ENCODE measurements at places on chromosomes 3 and 15.
A peak's percentile ranks its signal among the peaks of the same experiment; 100 is the strongest.

DNA sequence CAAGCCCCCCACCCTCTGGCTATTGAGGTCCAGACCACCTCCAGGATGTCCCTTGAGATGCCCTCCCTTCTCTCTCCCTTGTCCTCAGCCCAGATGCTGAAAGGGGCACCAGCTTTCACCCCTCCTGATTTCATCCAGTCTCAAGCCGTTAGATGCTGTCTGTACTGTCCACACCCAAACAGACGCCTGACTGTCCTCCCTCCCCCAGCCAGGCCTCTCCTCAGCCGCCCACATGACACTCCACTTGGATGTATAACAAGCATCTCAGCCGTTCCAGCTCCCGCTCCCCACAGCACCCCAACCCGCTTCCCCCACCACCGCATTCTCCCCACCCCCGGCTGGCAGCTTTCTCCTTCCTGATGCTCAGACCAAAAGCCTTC lies 25.0 kb upstream of the CYP11A1 start:
- no peak for DNase-seq

GRCh38 chr3:128881576-128881975 lies 2.2 kb downstream of the ACAD9 start:
- DNase-seq: no peak

DNA sequence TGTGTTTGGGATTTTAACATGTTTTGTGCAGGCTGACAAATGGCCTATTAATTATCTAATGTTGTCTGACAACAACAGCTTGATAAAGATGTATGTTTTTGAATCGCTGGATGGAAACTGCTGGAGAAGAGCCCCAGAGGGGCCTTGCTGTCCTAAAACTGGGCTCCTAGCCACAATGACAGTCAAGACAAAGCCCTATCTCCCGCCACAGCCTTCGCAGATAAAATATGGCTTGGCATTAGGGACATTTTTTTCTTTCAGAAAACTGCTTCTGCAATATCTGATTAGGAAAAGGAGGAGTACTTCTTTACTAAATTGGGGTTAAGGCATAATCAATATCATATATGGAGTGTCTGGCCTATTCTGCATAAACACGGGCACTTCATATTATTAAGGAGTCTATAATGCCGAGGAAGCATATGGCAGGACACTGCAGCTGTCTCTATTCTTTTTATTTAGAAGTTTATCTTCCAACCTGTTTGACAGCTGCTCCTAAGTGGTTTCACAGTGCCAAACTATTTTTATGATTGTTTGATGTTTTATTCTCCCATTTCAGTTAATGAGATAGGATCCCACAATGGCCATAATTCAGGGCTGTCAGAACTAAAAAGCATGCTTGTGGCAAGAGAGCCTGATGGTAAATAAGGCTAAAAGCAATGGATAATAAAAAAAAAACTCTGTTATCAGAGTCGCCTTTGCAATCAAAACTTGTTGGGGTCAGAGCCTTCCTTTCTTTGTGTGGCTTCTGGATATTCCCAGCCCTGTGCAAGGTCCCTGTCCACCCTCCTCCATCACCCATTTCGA lies 210.1 kb downstream of the MECOM start:
- no peak for DNase-seq

DNA sequence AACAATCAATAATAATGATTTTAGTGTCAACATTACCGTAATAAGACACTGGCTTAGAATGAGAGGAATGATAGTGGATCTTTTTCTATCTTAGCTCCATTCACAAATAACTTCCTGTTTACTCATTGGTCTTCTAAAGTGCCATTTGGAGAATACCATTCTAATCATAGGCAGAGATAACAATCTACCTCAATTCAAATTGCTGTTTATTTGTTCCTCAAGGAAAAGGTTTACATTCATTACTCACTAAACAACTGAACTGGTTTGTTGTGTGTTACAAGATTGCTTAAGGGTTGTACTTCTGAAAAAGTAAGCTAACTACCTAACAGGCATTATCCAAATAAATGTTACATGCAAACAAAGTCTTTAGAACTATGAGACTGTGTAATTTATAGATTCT lies 8.1 kb upstream of the PCOLCE2 start:
- no peak for DNase-seq

GRCh38 chr3:8982509-8982908 lies 19.2 kb upstream of the RAD18 start:
- DNase-seq: no peak

DNA sequence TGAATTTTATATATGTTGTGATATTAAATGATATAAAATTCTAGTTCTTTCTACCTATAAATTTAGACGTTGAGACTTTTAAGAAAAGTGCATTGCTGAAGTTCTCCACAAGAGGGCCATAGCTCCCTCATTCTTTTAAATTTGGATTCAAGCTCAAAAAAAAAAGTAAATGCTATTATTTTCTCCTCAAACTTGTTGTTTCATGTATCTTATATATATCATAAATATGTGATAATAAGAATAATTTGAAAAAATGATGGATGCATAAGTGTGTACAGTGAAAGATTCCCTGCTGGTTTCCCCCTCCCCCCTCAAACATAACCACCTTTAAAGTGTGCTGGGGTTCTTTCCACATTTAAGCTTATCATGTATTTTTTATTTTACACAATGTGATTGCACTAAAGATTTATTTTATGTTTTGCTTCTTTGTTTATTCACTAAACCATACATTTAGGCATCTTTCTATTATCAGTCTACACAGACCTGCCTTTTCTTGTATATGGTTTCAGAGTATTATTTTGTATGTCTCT lies 769.4 kb upstream of the GOLIM4 start:
- DNase-seq: no peak

DNA sequence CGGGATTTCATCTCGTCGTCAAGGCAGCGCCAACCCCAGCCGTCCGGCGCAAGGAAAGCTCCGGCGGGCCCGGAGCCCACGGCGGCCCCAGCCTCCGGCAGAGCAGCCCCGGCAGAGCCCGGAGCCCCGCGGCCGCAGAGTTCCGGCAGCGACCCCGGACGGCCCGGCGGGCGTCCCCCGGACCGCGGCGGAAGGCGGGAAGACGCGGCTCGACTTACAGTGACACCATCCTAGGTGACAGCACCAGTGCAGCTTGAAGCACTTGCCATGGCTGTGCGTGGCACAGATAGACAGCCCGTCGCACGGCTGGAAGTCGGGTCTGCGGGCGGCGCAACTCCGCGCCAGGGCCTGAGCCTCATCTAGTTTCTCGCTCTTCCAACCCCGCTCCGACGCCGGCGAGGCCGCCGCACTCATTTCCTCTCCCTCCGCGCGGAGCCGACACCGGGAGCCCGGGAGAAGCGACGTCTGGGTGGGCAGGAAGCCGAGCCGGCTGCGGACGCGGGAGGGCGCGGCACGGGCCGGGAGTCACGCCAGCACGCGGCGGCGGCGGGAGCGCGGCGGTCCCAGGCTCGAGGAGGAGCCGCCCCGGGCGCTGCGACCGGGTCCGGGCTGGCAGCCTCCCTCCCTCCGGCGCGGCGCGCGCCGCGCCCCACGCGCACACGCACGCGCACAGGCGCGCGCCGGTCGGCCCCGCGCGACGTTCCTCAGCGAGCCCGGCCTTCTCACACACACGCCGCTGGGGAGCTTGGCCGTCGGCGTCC lies at the start of gene C3orf70:
TSS of gene C3orf70 (minus strand) at position 651 of the 761 bp plus-strand sequence. CDS start at position 414, 237 bp downstream.
- DNase-seq: no peak

GRCh38 chr15:48929661-48930060 lies 34.1 kb downstream of the SHC4 start:
- DNase-seq: no peak

DNA sequence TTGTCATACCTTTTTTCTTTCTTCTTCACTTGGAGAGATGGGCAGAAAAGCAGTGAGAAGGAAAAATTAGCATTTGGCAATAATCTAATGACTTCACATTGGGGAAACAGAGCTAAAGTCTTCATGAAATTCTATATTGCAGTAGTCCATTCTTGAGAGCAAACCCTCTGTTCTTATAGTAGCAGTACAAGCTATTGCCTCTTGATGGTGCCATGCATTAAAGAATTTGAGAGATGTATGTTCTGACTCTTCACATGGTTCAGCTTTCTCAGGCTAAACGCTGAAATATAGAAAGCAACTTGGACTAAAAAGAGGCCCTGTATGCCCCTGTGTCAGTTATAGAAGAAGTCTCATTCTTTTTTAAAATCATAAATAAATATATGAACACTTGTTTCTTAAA lies 36.0 kb downstream of the PHLDB2 start:
- no peak for DNase-seq

DNA sequence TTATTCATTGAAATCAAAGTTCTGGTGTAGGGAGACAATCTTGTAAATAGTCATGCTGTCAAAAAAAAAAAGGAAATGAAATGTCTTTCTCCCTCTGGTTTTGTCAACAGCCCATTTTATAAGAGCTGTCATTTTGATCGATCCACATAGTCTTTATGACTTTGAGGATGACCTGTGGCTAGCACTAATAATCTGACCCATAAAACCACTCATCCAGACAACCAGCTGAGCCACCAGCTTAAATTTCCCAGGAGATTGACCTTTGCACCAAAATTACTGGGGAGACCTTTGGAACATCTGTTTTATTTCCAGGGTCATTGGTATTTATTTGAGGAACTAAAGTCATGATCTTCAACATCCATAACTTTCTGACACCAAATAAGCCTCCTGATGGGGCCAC lies 98.5 kb upstream of the MME start:
- DNase-seq: no peak

GRCh38 chr15:92123962-92124656 lies 269.6 kb upstream of the ST8SIA2 start:
- DNase-seq: no peak

- no peak for DNase-seq
Measured at GRCh38 chr3:185630182-185630622, 44.1 kb downstream of the SENP2 start.

GRCh38 chr15:77181305-77182074 lies 110.6 kb upstream of the TSPAN3 start:
- DNase-seq: no peak

DNA sequence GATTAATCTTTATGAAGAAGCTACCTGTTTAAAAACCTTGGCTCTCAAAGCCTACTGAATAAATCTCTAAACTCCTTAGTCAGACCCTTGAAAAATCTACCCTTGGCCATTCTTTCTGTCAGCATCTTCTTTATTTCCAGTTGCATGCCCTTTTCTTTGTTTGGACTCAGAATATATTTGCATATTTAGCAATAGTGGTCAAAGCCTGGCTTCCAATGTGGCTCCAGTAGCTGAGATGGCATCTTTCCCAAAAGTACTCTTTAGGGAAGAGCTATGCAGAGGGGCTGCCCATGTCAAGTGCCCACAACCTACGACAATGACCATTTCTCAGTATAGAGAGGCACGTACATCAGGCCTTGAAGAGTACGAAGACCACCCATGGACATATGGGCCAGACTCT lies 47.2 kb downstream of the TLNRD1 start:
- DNase-seq: no peak

DNA sequence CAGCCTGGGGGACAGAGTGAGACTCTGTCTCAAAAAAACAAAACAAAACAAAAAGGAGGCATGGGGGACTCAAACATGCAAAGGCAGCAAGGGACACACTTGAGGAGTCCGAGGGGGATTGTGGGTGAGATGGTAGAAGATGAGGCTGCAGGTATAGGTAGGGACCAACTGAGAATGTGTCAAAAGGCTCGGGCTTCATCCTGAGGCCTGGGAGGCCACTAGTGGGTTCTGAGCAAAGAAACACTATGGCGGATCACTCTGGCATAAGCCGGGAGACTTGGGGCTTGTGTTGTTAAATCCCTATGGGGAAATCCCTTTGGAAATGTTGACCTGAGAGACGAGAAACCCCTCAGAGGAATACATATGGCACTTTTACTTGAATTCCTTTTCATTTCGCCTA lies 21.2 kb downstream of the ZNF710 start:
- DNase-seq: no peak

- no peak for DNase-seq
Measured at GRCh38 chr15:71648095-71648494, 162.3 kb upstream of the NR2E3 start.

DNA sequence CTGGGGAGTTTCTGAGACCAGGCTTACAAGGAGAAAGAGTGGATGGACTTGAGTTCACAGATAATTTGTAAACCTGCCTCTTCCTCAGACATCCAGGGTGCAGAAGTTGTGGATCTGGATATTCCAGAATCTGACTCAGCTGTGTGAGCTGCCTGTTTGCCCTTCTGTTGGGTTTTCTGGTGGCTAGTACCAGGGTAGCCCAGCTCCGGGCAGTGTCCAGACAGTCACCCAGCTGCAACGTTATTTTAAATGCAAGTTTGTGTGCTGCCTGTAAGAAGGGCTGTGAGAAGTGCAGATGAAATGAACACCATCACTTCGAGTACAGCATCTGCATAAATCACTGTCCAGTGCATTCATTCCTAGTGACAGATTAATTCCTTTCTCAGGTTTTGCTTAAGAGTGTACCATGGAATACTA lies 1053.0 kb downstream of the TUSC7 start:
- no peak for DNase-seq

GRCh38 chr3:176615826-176616225 lies 581.5 kb downstream of the TBL1XR1 start:
- no peak for DNase-seq

GRCh38 chr15:94467034-94467433 lies 235.7 kb downstream of the MCTP2 start:
- no peak for DNase-seq

- peak; percentile 63 for DNase-seq
Measured at GRCh38 chr15:78000091-78000926, 77.2 kb downstream of the TBC1D2B start.

GRCh38 chr3:12227833-12228232 lies 61.0 kb upstream of the PPARG start:
- DNase-seq: no peak
